ENCODE measurements at places on chromosomes 3 and 15.

- DNase-seq = no peak
These were observed 54.3 kb upstream of the SEC61A1 start for GRCh38 chr3:127997961-127998360.

- no peak for DNase-seq
These were observed 436.9 kb upstream of the C2CD4B start for GRCh38 chr15:62601777-62602545.

DNA sequence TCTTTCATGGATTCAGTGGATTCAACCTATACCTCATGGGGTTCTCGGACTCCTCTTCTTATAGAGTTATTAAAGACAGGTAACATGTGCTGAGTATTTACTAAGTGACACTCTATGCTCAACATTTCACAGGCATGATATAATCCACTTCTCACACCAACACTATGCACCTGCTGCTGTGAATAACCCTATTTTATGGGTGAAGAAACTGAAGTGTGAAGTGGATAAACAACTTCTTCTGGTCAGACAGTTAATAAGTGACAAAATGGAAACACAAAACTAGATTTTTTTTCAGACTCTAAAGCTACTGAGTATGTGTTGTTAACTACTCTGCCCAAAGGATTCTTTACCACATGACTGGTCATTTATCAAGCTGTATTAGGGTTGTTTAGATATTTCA is 403.5 kb downstream of the DIPK2A start:
- no peak for DNase-seq

DNA sequence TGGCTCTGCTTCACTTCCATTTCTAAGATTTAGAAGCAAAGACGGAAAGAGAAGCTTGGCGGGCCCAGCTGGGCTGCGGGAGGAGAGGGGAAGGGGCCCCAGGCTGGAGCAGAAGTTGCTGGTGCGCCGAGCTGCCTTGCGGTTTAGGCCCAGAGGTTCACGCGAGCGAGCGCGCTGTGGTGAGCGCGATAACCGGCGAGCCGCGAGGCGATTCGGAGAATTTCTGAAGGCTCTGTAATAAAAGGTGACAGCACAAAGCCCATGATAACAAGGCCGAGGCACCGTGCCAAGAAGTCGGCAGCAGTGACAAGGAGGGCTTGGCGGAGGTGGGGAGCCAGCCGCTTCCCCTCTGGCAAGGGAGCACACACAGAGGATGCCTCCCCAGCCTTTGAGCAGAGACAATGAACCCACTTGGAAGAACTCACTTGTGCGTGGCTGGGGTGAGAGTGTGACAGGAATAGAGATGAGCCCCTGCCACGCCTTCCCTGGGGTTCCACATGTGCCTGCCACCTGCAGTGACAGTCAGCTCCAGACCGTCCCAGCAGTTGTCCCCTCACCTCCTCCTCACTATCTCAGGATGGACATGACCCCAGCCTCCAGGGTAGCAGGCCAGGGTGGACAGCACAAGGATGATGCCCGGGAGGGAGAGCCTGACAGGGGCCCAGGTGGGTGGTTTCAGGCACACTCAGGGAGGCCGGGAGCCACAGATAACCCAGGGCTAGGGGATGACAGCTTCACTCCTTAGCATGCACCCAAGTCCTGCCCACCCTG is 315.2 kb downstream of the UACA start:
- no peak for DNase-seq

GRCh38 chr15:100572362-100572983 is 29.5 kb downstream of the LINS1 start:
- DNase-seq = no peak

DNA sequence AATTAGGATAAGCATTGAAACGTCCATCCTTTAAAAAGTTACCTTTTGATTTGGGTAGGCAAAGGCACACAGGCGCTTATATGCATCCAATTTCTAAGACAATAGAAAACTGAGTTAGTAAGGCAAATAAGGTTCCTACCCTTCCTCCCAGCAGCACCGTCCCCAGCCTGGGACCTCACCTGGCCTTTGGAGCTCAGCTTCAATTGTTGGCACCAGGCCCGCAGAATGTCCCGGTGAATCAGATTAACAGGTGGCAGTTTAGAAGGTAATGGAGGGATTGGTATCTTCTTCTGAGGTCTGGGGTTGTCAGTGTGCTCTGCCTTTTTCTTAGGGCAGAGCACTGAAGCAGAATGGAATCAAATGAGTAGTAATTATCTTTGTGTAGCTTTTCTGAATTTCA is 5.7 kb downstream of the DPPA4 start:
- no peak for DNase-seq

DNA sequence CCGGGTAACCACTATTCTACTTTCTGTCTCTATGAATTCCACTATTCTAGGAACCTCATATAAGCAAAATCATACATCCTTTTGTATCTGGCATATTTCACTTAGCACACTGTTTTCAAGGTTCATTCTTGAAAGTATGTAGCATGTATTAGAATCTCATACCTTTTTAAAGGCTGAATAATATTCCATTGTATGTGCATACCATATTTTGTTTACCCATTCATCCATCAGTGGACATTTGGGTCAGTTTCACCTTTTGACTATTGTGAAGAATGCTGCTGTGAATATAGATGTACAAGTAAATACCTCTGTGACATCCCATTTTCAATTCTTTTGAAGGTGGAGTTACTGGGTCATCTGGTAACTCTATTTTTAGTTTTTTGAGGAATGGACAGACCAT is 36.6 kb upstream of the SEC22A start:
- no peak for DNase-seq

DNA sequence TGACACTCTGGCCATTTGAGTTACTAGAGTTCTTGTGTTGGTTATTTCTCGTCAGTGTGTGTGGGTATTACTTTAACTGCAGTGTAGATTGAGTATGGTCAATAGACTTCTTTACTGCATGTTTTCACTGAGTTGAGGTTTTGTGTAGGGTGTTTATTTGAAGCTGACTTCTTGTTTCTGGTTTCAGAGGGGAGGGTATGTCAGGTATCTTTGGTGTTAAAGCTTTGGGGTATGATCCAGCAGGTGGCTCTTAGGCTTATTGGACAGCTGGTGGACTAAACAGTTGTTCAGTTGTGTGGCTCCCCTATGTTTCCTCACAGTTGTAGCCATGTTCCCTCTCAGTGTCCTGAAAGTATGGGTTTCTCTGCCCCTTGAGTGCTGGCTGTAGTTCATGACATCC is 72.0 kb downstream of the AKAP13 start:
- no peak for DNase-seq

DNA sequence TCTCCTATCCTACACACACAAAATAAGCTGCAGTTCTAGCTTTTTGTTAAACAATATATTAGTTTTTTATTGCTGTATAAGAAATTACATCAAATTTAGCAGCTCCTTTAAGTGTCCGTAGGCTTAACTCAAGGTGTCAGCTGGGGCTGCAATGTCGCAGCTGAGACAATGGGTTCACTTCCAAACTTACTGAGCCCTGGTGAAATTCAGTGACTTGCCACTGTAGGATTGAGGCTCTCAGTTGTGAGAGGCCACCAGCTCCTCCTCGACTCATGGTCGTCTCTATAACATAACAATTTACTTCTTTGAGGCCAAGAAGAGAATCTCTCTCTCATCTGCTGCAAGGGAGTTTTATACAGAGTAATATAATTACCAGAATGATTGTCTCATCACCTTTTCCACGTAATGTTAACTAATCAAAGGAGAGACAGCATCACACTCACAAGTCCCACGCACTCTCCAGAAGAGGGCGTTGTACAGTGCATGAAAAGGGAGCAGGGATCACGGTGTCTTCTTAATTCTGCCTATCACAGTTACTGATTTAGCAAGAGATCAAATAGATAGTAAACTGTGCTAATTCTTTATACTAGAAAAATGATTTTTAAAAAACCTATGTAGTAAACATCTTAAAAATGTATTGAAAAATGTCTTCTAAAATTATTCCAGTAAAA is 735.6 kb upstream of the GBE1 start:
- DNase-seq = peak; percentile 40

GRCh38 chr15:68211656-68212320 is 6.7 kb upstream of the CALML4 start:
- DNase-seq = no peak

DNA sequence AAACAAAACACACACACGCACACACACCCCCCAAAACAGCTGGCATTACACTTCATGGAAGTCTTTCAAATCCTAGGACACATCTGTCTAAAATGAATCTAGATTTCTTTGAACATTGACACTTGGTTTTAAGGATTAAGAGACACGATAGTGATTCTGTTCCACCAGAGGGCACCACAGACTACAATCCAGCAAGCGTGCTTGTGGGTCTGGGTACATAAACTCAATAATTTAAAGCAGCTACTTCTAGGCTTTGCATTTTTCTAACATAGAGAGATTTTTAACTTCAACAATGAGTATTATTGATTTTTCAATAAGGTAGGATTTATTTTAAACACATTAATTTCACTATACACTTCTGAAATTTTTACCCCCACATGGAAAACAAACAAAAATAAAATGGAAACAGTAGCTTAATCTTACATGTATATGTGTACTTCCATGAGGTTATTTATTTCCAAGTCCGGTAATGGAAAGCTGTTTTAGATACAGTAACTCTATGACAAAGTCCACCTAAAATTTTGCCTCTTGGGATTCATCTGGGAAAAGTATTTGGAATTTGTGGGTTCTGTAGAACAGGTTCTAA is 564.0 kb upstream of the TGFBR2 start:
- DNase-seq = peak; percentile 72

- peak; percentile 44 for DNase-seq
These were observed at the start of gene CD276 for GRCh38 chr15:73683777-73684580. TSS of gene CD276 (plus strand) at chr15:73684383. CDS start at chr15:73699640, 15,257 bp downstream.

DNA sequence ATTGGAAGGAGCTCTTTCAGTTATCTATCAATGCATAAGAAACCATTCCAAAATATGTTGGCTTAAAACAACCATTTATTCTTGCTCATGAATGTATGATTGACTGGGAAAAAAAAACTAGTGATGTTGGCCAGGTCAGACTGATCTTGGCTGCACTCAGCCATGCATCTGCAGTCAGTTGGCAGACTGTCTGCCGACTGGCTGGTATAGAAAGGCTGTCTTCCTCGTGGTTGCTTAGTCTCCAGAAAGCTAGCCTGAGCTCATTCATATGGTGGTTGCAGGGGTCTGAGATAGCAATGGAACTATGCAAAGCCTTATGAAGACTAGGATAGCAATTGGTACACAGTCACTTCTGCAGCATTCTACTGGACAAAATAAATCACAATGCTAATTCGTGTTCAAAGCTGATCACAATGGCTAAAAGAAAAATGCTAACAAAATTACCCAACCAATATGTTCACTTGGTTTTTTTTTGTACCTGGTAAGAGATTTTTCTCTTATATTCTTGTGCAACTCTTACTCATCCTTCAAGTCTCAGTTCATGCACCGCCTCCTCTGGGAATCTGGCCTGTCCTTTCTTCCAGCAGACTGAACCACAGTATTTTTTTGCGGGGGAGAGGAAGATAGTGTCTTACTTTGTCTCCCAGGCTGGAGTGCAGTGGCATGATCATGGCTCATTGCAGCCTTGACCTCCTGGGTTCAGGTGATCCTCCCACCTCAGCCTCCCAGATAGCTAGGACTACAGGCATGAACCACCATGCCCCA is 126.8 kb downstream of the KCNAB1 start:
- no peak for DNase-seq

DNA sequence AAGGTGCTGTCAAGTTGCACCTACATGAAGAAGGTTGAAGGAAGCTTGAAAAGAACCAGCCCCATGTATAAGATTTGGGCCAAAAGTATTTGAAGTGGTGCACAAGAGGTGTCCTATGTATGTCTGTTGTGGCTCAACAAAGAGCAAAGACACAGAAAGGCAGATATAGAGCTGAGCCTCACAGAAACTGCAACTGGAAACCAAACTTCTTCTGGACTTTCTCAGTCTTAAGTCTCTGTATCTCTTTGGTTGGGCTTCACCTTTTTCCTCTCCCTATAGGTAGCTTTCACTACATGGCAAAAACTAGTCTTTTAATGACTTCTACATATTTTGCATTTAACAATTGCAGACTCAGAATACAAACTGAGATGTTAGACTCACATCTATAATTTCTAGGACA is 8.8 kb upstream of the CMC1 start:
- no peak for DNase-seq

DNA sequence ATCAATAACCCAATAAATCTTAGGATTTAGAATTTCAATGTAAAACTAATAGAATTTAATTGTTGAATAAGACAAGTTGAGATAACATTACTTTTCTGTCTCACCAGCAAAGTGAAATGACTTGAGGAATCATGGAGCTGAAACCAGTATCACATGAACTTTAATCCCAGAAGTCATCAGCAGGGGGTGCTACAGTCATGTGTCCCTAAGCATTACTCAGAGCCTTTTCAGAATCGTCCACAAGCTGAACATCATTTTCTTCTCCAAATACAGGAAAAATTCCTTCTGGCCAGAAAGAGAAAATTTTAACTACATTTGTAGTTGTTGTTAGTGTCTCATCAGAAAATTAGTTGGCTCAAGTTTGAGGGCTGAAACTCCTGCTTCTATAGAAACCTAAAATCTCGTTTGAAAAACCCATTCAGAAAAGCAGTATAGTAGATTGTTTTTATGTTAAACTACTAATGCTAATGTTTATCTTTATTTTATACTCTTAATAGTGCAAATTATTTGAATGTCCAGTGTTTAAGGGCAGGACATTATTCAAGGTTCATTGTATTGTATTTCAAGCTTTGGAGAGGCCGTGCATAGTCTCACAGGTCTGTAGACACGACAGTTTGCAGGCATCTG is 384.1 kb downstream of the PLOD2 start:
- DNase-seq = peak; percentile 13

GRCh38 chr3:52237657-52238172 is 1.2 kb downstream of the TWF2 start:
- no peak for DNase-seq

- no peak for DNase-seq
These were observed 2.1 kb upstream of the BRPF1 start for GRCh38 chr3:9729419-9729818.

DNA sequence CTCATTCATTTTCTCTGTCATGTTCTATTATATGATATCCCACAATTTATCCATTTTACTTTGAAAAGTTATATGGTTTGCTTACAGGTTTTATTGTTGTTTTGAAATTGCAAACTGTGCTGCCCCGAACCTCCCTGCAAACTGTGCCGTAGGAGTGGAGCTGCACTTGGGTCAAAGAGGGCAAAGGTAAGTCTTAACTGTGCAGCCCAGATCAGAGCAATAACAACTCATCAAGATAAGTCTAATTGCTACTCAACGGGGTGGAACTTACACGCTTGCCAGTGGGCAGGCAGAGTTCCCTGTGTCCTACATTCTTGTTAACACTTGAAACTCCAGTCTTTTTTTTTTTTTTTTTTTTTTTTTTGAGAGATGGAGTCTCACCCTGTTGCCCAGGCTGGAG is 33.2 kb downstream of the ZDHHC19 start:
- DNase-seq = no peak

DNA sequence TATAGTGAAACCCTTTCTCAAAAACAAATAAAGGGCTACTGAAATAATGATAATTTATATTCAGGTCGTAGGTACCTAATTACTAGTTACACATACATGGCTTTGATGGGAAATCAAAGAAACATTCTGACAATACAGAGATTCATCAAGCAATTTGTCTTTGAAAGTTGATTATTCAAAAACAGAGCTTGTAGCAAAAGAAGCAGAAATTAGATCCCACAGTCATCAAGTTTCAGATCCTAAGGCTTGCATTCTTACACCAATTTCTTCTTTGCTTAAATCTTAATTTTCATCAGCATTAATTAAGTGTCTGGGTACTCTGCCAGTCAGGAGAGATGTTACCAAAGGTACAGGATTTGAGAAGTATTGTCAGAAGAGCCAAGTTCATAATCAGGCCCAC is 1.5 kb upstream of the HEXA start:
- DNase-seq = no peak

- no peak for DNase-seq
These were observed 40.0 kb upstream of the LMOD3 start for GRCh38 chr3:69162308-69162980.

Data from NCI-H524 (cell line).